Activated naive CD8-positive, alpha-beta T cell treated with anti-CD3 and anti-CD28 coated beads for 36 hours (primary cell): ENCODE measurements at places on chromosomes 11 and 22. TPM values are rescaled to one million over a fixed set of nuclear protein-coding genes. Genes with fewer than 3 reads are reported as not detected.

LDLRAD3 gene
- total RNA-seq = 0.12 TPM

DNA sequence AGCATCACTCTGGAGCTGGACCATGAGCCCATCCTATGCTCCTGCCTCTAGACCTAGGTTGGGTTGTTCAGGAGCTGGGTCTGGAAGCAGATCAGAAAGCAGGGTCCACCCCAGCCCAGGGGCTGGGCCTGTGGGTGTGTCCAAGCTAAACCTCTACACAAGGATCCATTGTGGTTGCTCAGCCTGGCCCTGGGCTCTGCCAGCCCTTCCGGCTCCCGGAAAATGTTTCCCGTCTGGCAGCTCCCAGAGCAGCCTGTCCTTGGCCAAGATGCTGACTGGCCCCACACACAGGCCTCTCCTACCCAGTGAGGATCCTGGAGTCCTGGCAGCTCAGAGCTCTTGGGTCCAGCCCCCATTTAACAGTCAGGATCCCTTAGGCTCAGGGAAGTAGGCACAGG, 35.3 kb upstream of the FCHSD2 start:
- DNase-seq = no peak
- H3K27ac ChIP-seq = no peak overlapping the region
- H3K36me3 ChIP-seq = no peaks in the 10 kb centered on the region
- H3K27me3 ChIP-seq = no peaks in the 10 kb centered on the region

GRCh38 chr11:68942095-68942620, 38.5 kb downstream of the IGHMBP2 start:
- no peaks in the 10 kb centered on the region for H3K36me3 ChIP-seq
- no peaks in the 10 kb centered on the region for H3K4me1 ChIP-seq
- no peak for DNase-seq

GRCh38 chr11:38721586-38722315, 2123.7 kb upstream of the RAG2 start:
- DNase-seq = no peak
- H3K27me3 ChIP-seq = no peaks in the 10 kb centered on the region
- H3K27ac ChIP-seq = no peak overlapping the region

DNA sequence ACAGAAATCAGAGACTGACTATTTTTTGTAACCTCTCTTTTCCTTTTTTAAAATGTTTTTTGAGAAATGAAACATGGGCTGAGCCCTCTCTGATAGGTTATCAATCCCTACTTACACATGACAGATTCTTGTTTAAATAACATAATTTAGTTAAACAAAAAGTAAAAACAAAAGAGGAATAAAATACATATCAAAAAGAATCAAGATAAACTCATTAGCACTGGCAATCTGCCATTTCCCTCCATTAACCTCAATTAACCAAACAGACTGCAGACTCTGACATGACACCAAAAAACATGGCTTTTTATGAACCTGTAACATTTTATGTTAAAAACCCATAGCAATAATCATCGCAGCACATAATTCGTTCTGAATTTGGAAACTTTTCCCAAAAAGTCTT, 284.4 kb upstream of the MTNR1B start:
- H3K4me1 ChIP-seq = no peaks in the 10 kb centered on the region
- H3K27ac ChIP-seq = no peak overlapping the region
- no peaks in the 10 kb centered on the region for H3K36me3 ChIP-seq
- no peak for DNase-seq

C11orf65 gene
- 1.9 TPM for total RNA-seq

GRCh38 chr22:50361688-50362087, 18.6 kb downstream of the PPP6R2 start:
- peak overlapping the region; percentile 50 for H3K27ac ChIP-seq
- DNase-seq = peak; percentile 28
- H3K4me1 ChIP-seq = peaks cover 51% of the 10 kb centered on the region
- H3K27me3 ChIP-seq = no peaks in the 10 kb centered on the region
- no peak overlapping the region for H3K4me3 ChIP-seq
- peaks cover 20% of the 10 kb centered on the region for H3K36me3 ChIP-seq

GRCh38 chr22:44659140-44659539, 42.9 kb upstream of the PRR5 start:
- no peaks in the 10 kb centered on the region for H3K36me3 ChIP-seq
- H3K27ac ChIP-seq = no peak overlapping the region
- no peak for DNase-seq
- H3K4me1 ChIP-seq = peaks cover 18% of the 10 kb centered on the region
- no peaks in the 10 kb centered on the region for H3K27me3 ChIP-seq
